ENCODE measurements at places on chromosomes 16 and 17. TPM values are rescaled to one million over a fixed set of nuclear protein-coding genes. Genes with fewer than 3 reads are reported as not detected.

DNA sequence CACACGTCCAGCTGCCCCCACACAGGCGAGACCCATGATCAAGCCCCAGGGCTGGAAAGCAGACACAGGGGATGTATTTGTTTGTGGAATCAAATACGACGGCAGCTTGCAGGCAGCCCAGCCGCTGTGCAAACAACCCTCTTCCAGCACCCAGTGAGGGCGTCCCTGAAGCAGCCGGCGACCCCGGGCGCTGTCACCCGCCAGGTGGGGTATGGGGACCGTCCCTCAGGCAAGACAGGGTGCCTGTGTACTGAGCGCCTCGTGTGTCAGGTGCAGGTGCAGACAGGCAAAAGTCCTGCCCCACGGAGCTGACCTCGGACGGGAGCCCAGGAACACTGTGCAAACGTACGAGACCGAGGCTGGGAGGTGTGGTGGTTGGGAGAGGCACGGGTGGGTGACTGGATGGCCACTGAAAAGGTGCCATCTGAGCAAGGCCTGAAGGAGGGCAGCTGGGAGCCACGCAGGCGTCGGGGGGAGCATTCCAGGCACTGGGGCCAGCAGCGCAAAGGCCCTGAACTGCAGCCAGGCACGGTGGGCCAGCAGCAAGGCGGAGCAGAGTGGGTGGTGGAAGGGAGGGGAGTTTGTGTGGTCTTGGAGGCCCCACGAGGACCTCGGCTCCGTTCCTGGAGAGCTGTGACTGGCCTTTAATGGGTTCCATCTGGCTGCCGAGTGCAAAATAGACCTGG, 48.5 kb downstream of the CBFA2T3 start:
- DNase-seq, result no peak
- H3K4me3 ChIP-seq, result no peak overlapping the region
- H3K4me1 ChIP-seq, result peaks cover 10% of the 10 kb centered on the region
- H3K27ac ChIP-seq, result no peak overlapping the region
- H3K27me3 ChIP-seq, result peaks cover 63% of the 10 kb centered on the region

- no peak overlapping the region for H3K4me3 ChIP-seq
- H3K27me3 ChIP-seq, result no peaks in the 10 kb centered on the region
Measured at GRCh38 chr16:27222249-27223225, 19.2 kb downstream of the KDM8 start.

- H3K27ac ChIP-seq, result no peak overlapping the region
- no peaks in the 10 kb centered on the region for H3K4me1 ChIP-seq
- no peaks in the 10 kb centered on the region for H3K27me3 ChIP-seq
- H3K4me3 ChIP-seq, result no peak overlapping the region
- DNase-seq, result no peak
Measured at GRCh38 chr17:71363661-71364060, 757.2 kb upstream of the SOX9 start.

- DNase-seq, result no peak
- H3K27ac ChIP-seq, result no peak overlapping the region
- no peaks in the 10 kb centered on the region for H3K36me3 ChIP-seq
- H3K4me1 ChIP-seq, result no peaks in the 10 kb centered on the region
- no peaks in the 10 kb centered on the region for H3K27me3 ChIP-seq
- H3K4me3 ChIP-seq, result no peak overlapping the region
Measured at GRCh38 chr17:72455562-72455961, 334.7 kb downstream of the SOX9 start.

DNA sequence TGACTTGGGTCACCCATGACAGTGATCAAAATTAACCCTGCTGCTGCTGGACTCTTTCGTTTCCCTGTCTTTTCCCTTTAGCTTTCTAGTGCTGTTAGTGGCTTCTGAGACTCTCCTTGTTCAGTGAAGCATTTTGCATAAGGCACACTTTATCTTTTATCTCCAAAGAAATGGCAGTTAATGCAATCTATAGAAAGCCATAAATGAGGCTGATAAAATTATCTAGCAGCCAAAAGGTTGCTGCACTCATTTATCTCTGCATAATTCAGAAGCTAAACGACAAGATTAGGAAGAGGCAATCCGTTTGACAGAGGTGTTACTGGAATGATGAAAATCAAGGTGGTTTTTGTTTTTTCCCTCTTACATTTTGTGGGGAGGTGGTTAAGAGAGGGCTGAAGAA, 1109.5 kb upstream of the EEF2KMT start:
- H3K27me3 ChIP-seq, result no peaks in the 10 kb centered on the region
- H3K4me3 ChIP-seq, result no peak overlapping the region
- H3K36me3 ChIP-seq, result no peaks in the 10 kb centered on the region
- H3K27ac ChIP-seq, result peak overlapping the region; percentile 96
- no peaks in the 10 kb centered on the region for H3K4me1 ChIP-seq

DNA sequence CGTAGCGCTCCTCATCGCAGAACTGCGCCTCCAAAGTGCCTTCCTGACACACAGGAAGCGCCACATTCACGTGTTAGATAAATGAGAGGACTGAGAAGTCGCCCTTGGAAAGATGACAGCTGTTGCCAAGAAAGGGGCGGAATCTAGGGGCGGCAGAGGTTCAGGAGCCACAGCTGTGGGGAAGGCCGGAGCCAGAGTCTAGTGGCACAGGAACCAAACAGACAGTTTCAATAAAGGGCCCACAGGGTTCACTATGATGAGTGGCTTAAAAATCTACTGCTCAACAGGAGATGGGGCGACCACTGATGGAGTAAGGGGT, 4.7 kb downstream of the FLCN start:
- DNase-seq, result no peak
- no peak overlapping the region for H3K4me3 ChIP-seq
- peaks cover 4% of the 10 kb centered on the region for H3K4me1 ChIP-seq
- H3K36me3 ChIP-seq, result peaks cover 9% of the 10 kb centered on the region
- no peaks in the 10 kb centered on the region for H3K27me3 ChIP-seq

GRCh38 chr17:20983359-20983637, 59.5 kb downstream of the USP22 start:
- H3K36me3 ChIP-seq, result peaks cover 22% of the 10 kb centered on the region
- no peak overlapping the region for H3K27ac ChIP-seq
- no peak overlapping the region for H3K4me3 ChIP-seq

DNA sequence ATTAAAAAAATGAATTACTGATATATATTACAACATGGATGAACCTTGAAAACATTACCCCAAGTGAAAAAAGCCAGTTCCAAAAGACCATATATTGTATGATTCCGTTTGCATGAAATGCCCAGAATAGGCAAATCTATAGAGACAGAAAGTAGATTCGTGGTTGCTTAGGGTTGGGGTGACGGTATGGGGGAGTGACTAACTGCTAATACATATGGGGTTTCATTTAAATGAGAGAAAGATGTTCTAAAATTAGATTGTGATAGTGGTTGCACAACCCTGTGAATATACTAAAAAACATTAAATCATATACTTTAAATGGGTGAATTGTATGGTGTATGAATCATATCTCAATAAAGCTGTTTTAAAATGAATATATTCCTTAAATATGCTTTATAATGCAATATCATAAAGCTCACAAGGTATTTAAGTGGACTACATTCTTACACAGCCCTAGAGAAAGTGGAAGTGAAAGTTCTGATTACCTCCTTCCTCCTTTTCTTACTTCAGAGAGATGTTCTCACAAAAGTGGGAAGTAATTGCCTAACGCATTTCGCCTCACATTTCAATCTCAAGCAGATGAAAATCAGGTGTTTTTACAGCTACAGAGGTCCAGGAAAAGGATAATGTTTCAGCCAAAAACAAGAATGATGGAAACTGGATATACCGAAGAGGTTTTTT, 142.7 kb upstream of the GNAO1 start:
- peaks cover 17% of the 10 kb centered on the region for H3K4me1 ChIP-seq
- no peak overlapping the region for H3K4me3 ChIP-seq
- DNase-seq, result no peak
- H3K27ac ChIP-seq, result no peak overlapping the region
- no peaks in the 10 kb centered on the region for H3K27me3 ChIP-seq
- H3K36me3 ChIP-seq, result no peaks in the 10 kb centered on the region

- H3K36me3 ChIP-seq, result no peaks in the 10 kb centered on the region
- peak overlapping the region; percentile 34 for H3K27ac ChIP-seq
- H3K4me3 ChIP-seq, result peak overlapping the region; percentile 74
- no peak for DNase-seq
- H3K27me3 ChIP-seq, result no peaks in the 10 kb centered on the region
- H3K4me1 ChIP-seq, result peaks cover 12% of the 10 kb centered on the region
Measured at GRCh38 chr16:5034167-5034523, 410 bp upstream of the NAGPA start.

DNA sequence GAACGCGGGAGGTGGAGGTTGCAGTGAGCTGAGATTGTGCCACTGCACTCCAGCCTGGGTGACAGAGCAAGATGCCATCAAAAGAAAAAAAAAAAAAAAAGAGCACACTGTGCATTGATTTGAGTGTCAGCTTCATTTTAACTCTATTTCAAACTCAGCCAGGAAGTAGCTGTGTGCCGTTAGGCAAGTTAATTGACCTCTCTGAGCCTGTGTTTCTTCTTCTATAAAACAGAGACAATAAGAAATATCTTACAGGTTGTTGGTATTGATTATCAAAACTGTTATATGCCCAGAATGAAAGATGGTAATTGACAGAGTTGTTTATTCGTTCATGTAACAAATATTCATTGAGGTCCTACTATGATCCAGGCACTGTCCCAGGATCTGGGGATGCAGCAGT, 83.3 kb downstream of the CMC2 start:
- no peak overlapping the region for H3K27ac ChIP-seq
- no peaks in the 10 kb centered on the region for H3K4me1 ChIP-seq
- no peak overlapping the region for H3K4me3 ChIP-seq
- H3K27me3 ChIP-seq, result no peaks in the 10 kb centered on the region
- no peak for DNase-seq

DNA sequence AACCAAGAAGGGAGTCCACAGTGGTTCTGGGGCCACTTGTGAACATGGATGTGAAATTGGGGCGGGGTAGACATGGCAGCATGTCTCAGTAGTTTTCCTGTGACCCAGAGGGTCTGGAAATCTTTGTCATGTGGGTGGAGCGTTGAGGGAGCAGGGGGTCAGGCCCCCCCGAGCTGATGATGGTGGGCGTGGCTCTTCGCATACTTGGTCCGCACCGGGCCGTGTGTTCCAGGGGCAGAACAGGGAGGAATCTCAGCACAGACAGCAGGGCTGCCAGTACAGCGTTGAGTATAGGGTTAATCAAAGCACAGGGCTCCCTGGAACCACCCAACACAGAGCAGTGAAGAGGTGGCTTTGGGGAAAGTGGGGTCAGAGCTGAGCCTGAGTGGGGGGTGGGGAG, 267.5 kb downstream of the SEC14L1 start:
- peaks cover 3% of the 10 kb centered on the region for H3K36me3 ChIP-seq
- peaks cover 14% of the 10 kb centered on the region for H3K4me1 ChIP-seq
- no peak for DNase-seq
- no peaks in the 10 kb centered on the region for H3K27me3 ChIP-seq

DNA sequence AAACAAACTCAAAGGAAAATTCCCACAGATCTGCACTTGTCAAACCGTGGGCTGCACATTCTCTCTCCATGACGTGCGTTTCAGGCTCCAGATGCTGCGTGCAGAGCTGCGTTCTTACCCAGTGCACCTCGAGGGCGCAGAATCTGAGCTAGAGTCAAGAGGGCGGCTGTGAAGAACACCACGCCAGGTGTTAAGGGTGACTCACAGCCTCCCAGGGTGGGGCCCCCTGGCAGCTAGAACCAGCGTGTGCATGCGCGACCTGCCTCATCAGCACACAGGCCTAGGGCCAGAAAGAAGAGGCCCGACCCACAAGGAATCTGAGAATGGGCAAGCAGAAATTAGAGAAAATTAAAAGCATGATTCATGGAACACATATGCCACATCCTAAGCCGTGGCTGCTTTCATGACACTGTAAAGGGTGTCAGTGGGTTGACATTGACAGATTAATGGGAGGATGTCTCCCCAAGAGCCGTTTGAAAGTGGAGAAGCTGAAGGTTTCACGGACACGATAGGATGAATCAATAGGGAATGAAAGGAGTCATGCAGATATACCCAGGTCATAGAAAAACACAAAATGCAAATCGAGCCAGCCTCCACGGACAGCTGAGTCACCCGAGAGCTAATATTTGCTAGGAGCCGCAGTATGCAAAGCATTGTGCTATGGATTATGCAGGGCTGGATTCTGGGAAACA, 29.0 kb downstream of the MARCHF10 start:
- no peak overlapping the region for H3K4me3 ChIP-seq
- H3K36me3 ChIP-seq, result no peaks in the 10 kb centered on the region
- H3K27ac ChIP-seq, result no peak overlapping the region

GRCh38 chr17:47275245-47275984, 21.8 kb downstream of the ITGB3 start:
- H3K4me3 ChIP-seq, result no peak overlapping the region
- H3K36me3 ChIP-seq, result no peaks in the 10 kb centered on the region
- peaks cover 34% of the 10 kb centered on the region for H3K4me1 ChIP-seq
- no peaks in the 10 kb centered on the region for H3K27me3 ChIP-seq
- DNase-seq, result peak; percentile 93
- peak overlapping the region; percentile 10 for H3K27ac ChIP-seq

DNA sequence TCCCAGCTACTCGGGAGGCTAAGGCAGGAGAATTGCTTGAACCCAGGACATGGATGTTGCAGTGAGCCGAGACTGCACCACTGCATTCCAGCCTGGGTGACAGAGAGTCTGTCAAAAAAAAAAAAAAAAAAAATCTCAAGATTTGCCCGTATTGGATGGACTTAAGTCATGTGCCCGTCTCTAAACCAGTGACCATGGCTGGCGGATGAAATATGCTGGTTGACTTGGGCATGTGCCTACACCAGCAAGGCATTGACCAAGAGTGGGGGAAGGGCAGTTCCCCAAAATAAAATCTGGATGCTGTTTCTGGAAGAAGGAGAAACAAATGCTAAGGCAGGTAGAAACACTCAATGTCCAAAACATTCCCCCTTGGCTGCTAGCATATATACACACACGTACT, 21.5 kb upstream of the COL1A1 start:
- no peak overlapping the region for H3K27ac ChIP-seq
- peaks cover 41% of the 10 kb centered on the region for H3K4me1 ChIP-seq
- DNase-seq, result no peak
- no peaks in the 10 kb centered on the region for H3K36me3 ChIP-seq
- H3K4me3 ChIP-seq, result no peak overlapping the region

BHLHA9 gene
- not detected for polyA plus RNA-seq

IL34 gene
- 0.18 TPM for polyA plus RNA-seq

LDHD gene
- polyA plus RNA-seq, result 0.70 TPM

TMEM100 gene
- polyA plus RNA-seq, result 1.7 TPM
